Right renal pelvis (tissue), 4 donors: ENCODE measurements at places on chromosomes 3 and 15. TPM values are rescaled to one million over a fixed set of nuclear protein-coding genes. Genes with fewer than 3 reads are reported as not detected.

DNA sequence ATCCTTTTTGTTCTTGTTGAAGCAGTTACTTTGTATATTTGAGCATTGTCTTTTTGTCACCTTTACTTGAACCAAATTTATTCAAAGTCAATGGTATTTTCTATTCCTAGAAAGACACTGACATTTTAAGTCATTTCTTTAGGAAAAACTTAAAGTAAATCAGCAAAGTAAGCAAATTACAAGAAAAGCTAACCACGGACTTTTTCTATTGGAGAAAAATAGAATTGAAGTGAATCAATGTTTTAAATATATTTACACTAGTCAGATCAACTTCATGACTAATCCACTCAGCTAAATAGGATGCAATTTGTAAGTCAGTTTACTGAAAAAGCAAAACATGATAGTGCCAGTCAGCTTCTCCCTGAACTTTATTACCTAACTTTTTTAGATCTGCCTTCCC, 733.8 kb upstream of the ALCAM start:
- no peak for DNase-seq

DNA sequence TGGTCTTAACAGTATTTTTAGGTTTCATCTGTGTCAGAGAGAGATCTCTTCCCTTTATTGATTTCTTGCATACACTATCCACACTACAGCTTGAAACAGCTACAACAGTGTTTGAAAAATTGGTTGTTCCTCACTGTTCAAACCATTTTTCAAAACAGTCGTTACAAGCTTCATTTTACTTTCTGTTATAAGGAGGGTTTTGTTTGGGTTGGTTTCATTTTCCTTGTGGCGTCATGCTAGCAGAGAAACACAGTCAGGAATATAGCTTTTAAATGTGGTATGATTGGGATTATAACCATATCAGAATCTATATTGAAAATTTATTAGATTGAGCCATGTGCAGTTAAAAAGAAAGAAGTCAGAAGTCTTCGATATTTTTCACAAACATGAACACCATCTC, 400.6 kb downstream of the ZBTB20 start:
- no peak for DNase-seq

- no peak for DNase-seq
These were observed 40.8 kb upstream of the PRR23E start for GRCh38 chr3:127151992-127152650.

Gene DAZL
- polyA plus RNA-seq, result not detected

DNA sequence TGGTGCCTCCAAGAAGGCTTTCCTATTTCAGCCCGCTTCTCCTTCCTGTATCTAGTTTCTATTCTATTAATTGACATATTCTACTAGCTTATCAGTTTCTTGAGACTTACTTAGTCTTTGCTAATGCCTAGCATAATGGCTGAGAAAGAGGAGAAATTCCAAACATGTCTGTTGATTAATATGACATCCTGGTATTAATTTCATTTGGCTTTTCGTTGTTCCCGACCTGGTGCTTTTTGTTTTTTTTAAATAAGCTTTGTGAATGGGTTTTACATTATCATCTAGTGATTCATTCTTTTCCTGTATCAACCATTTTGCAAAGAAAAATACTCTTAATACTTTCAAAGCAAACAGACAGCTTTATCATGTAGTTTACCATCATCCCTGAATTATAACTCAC, 13.1 kb downstream of the WDR53 start:
- no peak for DNase-seq

- DNase-seq, result no peak
These were observed 144.4 kb upstream of the EPHA3 start for GRCh38 chr3:88963003-88963402.

DNA sequence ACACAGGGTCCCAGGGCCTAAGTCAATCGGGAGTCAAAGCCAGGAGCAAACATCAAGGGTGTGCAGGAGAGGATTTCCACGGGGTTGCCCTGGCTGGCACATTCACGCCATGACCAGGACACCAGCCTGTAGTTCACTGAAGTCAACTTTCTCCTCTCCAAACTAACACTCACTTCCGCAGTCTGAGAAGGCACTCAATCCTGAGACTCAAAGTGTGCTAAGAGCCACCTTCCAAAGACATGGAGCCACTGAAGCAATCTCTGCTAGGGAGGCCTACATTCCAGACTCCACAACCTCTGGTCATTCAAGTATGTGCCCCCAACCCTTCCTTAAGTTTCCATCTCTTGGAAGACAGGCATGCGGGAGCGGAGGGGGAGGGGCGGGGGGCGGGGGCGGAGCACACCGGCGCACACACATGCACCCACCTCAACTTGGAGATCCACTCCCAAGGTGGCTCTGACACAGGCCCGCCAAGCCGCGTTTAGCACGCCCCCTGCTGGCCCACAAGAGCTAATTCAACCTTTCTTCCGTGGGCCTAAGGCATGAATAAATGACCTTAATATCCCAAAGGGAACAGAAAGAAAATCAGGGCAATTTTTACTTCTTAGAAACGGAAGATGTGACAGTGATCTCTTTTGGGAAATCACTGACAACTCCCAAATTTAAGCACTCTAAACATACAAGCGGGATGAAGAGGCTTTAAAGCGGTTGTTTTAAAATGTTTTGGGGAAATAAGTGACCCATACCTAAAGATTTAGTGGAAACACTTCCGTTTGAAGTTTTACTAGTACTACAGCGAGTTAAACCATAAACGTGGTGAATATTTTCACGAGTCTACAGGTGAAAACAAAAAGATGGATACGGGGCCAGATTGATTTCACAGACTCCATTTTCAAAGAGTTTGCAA, 162.5 kb upstream of the CHRNA7 start:
- DNase-seq, result no peak

Gene TRPC1
- 11.6 TPM for polyA plus RNA-seq

Gene ISL2
- not detected for polyA plus RNA-seq

DNA sequence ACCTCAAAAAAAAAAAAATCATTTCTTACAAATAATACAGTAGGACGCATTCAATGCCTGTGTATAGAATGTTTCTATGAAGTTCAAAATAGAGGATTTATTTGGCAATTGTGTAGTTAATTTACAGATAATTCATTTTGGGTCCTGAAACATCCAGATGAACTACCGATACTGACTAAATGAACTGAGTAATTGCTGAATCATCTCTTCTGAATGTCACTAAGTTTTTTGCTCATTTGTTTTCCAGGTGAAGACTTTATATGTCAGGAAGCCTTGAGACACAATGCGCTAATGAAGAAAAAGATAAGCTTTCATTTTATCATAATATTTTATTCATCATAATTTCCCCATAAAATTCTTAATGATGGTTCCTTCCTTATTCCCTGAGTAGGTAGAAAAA, 39.7 kb downstream of the PCOLCE2 start:
- no peak for DNase-seq
